ENCODE measurements at places on chromosomes 1 and 21.

GRCh38 chr21:45056296-45056904, 18.0 kb upstream of the ADARB1 start:
- no peak for DNase-seq

- DNase-seq: no peak
Measured at GRCh38 chr1:101769520-101769919, 227.2 kb downstream of the OLFM3 start.

DNA sequence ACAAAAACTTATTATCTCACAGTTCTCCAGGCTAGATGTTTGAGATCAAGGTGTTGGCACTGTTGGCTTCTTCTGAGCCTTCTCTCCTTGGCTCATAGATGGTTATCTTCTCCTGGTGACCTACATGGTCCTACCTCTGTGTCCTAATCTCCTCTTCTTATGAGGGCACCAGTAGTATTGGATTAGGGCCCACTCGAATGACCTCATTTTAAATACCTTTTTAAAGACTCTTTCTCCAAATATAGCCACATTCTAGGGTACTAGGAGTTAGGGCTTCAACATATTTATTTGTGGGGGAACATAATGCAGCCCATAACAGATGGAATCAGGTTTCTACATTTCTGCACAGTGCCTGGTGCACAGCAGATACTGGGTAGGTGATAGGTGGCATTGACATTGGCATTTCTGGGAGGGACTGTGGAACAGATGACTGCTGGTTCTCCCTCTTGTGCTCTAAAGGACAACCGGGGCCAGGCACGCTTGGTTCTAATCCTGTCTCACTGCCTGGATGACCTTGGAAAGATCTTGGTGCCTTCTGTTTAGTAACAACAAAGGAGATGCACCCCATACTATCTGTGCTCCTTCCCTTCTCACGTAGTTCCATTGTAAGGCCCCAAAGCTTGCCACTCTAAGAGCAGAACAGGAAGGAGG, 140.3 kb downstream of the PLPP3 start:
- DNase-seq: no peak

GRCh38 chr21:45064091-45064490, 10.3 kb upstream of the ADARB1 start:
- DNase-seq: no peak

DNA sequence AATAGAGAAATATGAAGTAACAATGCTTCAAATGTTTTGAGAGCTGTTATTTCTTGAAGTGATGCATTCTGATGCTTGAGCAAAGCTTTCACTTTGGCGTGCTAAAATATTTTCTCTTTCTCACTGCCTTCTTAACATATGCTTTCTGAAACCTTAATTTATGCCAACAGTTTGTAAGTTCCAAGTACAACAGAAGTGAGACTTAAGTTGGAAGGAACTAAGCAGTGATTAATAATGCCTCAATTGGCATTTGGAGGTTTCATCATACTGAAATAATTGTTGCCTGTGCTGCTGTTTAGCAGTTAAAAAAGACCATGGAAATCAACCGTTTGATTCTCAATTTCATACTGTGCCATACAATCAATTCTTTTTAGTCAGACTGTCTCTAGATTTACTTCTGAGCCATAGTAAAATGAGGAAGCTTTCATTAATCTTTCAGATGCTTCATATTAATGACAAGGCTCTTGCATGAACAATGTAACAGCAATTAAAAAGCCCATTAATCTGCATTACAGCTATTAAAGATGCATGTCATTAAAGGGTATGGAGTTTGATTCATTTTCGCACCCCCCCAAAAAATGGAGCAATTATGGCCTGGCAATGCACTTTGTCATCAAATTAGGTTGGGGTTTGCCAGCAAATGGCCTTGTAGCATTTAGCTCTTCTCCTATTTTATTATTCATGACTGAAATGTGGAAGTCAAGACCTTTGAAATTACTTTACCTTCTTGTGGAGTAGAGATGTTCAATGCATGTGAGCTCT, 375.3 kb downstream of the USH2A start:
- no peak for DNase-seq

DNA sequence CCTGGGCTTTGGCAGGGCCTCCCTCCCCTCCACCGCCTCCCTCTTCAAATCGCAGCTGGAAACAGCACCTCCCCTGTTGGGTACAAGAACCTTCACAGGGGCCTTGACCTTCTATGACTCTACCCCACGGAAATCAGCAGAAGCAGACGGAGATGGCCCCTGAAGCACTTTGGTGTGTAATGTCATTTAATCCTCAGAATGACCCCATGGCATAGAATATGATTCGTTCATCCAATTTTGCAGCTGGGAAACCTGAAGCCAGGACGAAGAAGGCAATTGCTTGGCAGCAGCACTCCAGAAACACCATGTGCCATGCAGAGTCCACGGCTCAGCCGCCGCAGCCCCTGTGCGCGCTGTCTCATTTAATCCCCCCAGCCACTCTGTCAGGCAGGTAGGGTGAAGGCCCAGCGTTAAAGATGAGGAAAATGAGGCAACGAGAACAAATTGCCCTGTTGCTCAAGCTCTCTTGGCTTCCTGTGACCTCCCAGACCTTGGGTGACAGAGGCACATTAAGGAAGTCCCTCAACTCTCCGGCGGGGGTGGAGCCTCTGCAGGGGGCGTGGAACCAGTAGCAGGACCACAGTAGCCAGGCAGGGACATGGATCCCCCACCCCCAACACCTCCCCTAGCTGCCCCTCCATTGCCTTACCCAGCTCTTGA, 25.8 kb upstream of the LAPTM5 start:
- no peak for DNase-seq

GRCh38 chr1:20586953-20587660, 1.8 kb upstream of the CDA start:
- no peak for DNase-seq

GRCh38 chr1:153363641-153364040, 6.0 kb downstream of the S100A9 start:
- no peak for DNase-seq

- peak; percentile 42 for DNase-seq
Measured at GRCh38 chr1:20187103-20187812, 940 bp upstream of the PLA2G2C start.

DNA sequence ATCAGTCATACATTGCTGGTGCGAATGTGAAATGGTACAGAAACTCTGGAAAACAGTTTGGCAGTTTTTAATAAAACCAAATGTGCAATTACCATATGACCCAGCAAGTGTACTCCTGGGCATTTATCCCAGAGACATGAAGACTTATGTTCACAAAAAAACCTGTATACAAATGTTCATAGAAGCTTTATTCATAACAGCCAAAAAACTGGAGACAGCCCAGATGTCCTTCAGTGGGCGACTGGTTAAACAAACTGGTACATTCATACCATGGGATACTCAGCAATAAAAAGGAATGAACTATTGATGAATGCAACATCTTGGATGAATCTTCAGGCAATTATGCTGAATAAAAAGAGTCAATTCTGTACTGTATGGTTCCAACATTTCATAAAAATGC, 97.8 kb downstream of the DTL start:
- DNase-seq: no peak

- DNase-seq: no peak
Measured at GRCh38 chr1:177256153-177257075, 85.7 kb downstream of the BRINP2 start.

- DNase-seq: no peak
Measured at GRCh38 chr1:17675744-17676143, 79.4 kb upstream of the ACTL8 start.

DNA sequence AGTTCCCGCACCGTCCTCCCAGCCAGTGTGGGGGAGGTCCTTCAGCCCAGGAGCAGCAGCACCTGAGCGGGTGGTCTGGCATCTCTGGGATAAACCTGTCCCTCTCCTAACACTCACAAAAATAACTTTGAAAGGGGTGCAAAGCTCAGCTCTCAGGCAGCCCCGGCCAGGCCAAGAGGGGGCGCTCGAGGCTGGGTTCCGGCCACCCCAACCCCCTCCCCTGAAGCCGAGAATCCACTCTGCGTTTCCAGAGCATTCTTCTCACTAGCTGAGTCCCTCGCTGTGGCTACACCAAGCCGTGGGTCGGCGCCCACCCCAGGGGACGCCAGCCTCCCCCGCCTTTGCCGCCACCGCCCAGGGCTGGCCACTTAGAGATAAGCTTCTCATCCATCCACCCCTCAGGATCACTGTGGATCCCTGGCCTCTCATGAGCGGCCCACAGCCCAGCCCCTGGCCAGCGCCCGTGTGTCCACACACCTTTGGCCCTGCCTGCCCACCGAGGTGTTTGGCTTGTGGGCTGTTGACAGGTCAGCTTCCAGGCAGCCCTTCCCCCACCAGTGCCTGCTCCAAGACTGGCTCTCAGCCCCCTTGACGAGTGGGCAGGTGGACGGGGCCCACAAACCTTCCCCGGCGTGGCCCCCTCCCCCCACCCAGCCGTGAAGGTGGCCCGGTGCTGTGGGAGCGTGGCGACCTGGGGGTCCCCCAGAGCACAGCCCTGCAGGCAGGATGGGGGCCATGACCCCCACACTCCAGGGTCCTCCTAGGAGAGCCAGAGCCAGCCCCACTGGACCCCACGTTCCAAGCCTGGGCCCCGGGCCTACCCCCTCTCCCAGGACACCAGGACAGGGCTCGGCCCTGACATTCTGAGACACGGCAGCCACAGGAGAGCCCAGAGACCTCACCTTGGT, 1.9 kb downstream of the FTCD start:
- DNase-seq: peak; percentile 60

GRCh38 chr1:192977089-192977706, 82.0 kb downstream of the UCHL5 start:
- no peak for DNase-seq

DNA sequence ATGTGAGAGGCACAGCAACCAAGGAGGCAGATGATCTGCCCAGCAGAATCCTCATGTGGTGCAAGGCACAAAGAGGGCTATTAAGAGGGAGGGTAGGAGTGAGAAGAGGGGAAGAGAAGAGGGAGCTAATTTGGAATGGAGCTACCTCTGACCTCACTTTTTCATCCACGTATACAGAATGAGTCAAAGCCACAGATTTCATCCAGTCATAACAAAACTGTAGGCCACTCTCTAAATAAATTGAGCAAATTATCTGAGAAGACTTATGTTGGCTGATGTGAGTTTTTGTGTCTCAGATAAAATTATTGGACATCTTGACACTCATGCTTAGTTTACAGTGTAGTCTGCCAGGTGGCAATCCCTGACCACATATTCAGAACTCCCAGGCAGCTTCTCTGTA, 325.6 kb downstream of the TTLL7 start:
- DNase-seq: no peak

DNA sequence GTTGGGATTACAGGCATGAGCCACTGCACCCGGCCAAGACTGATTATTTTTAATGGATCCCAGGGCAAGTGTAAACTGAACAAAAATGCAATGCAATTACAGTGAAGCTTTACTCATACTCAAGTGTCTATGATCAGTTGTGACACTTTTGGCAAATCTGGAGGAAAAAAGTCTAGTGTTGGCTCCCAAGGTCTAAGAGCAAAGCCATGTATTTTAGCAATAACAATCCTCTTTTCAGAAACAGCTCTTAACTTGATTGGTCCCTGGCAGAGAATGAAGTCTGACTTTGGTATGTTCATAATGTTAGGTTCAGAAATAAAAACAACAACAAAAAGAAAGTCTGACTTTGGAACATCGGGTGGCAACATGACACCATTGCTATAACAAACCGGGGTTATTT, 40.2 kb upstream of the C1orf53 start:
- no peak for DNase-seq

DNA sequence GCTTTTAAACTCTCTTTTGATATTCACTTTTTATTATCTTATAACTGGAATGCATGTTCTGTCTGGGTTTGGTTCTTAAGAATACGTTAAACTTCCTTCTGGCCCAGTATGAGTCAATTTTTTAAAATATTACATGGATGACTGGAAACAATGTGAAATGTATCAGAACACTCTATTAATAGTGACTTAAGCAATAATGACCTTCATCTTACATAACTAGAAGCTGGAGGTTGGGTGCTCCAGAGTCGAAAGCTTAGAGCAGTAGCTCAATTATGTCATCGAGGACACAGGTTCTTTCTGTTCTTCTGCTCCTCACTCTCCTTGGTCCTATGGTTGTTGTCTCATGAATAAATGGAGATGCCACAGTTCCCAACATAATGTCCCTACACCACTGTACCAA, 91.6 kb upstream of the FOXD3 start:
- DNase-seq: no peak

DNA sequence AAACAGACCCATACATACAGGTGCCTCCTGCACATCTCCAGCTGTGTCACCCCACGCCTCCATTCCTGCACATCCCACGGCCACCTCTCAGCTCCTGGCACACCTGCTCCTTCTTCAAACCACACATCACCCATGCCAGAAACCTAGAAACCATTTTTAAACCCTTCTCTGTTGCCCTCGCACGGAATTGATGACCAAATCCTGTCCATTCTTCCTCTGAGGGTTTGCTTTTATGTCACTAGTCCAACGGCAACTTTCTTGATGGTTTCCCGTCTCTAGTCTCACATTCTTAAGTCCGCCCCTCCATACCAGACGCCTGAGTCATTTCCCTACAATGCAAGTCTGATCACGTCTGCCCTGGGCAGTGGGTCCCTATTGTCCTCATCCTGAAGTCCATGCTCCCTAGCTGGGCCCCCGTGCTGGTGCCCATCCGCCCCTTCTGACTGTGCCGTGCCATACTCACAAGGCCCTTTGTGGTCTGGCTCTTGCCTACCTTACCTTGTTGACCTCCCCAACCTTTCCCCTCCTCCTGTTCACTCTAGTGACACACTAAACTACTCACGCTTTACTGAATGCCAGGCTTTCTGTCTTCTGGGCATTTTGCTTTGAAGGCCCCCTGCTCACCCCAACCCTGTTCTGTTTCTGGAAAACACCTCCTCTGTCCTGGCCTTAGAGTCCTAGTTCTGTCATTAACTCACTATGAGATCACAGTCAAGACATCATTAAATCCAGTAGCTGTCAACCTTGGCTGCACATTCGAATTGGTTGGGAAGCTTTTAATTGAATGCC, 17.6 kb downstream of the SLC2A1 start:
- no peak for DNase-seq

DNA sequence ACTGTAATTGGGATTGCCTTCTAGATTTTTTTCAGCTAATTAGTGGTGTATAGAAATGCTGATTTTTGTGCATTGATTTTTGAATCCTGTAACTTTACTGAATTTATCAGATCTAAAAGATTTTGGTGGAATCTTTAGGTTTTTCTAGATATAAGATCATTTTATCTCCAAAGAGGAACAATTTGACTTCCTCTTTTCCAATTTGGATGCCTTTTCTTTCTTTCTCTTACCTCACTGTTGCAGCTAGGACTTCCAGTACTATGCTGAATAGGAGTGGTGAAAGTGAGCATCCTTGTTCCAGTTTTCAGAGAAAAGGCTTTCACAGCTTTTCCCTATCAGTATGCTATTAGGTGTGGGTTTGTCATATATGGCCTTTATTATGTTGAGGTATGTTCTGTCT, 53.6 kb downstream of the TESK2 start:
- DNase-seq: no peak

GRCh38 chr21:38077569-38077968, 161.3 kb upstream of the KCNJ6 start:
- no peak for DNase-seq

GRCh38 chr1:8754993-8755392, 62.4 kb downstream of the RERE start:
- no peak for DNase-seq

DNA sequence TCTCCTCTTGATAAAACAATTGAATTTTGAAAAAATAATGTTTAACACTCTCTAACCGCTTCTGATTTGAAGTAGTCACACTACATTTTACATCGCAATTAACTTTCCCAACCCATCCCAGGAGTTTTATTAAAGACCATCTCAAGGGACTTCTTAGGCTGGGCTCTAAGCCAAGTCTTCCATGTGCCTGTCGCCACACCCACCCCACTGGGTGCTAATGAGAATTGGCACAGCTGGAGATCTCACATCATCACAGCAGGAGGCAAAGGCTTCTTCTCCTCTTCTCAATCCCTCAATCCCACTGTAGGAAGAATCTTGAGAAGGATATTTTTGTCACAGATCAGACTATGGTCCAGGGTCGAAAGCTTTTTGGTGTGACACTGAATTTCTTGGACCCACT, 328.9 kb downstream of the NUF2 start:
- DNase-seq: no peak

All from activated naive CD8-positive, alpha-beta T cell treated with anti-CD3 and anti-CD28 coated beads for 36 hours (primary cell).